Breast epithelium (tissue), 4 donors: ENCODE measurements at places on chromosomes 5 and 9.

DNA sequence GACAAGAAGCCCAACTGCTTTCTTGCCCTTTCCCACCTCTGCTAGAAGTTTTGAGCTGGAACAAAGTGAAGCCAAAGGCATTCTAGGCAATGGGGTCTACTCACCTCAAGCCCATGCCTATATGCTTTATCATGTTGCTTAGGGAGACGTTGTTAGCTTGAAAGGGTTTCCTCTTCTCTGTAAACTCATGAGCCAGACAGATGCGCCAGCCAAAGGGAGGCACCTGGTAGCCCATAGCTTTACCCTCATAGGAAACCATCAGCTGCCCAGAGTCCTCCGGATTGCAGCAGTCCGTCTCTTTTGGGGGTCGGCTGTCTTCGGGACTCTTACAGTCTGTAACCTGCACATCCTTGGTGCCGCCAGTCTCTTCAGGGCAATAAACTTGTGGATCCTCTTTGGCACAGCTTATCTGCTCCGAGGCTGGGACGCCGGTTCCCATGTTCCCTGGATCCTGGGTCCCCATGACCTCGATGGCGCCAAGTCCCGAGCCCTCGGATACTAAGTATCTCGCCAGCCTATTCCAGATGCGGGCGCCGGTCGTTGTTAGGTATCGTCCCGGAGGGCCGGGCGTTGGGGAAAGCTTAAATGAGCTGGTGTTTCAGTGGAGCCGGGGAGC is 678 bp downstream of the GBA2 start:
- DNase-seq = no peak

- DNase-seq = no peak
Measured at GRCh38 chr9:124697326-124698200, 73.5 kb downstream of the NR6A1 start.

DNA sequence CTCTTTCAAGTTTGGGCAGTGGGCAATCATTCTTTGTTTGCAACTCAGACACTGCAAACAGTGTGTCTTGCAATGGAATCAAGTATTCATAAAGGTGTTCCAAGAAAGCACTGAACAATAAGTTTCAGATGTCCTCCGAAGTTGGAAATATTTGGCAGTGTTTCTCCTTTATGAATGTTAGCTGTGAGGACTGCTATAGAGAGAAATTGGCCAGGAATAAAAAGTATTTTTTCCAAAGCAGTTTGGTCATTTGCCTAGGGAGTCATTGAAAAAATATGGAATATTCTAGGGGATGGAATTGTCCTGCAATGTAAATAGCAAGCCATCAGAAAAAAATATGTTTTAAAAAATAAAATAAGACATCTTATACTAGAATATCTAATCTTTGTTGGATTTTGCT is 688.6 kb upstream of the SEMA6A start:
- no peak for DNase-seq

DNA sequence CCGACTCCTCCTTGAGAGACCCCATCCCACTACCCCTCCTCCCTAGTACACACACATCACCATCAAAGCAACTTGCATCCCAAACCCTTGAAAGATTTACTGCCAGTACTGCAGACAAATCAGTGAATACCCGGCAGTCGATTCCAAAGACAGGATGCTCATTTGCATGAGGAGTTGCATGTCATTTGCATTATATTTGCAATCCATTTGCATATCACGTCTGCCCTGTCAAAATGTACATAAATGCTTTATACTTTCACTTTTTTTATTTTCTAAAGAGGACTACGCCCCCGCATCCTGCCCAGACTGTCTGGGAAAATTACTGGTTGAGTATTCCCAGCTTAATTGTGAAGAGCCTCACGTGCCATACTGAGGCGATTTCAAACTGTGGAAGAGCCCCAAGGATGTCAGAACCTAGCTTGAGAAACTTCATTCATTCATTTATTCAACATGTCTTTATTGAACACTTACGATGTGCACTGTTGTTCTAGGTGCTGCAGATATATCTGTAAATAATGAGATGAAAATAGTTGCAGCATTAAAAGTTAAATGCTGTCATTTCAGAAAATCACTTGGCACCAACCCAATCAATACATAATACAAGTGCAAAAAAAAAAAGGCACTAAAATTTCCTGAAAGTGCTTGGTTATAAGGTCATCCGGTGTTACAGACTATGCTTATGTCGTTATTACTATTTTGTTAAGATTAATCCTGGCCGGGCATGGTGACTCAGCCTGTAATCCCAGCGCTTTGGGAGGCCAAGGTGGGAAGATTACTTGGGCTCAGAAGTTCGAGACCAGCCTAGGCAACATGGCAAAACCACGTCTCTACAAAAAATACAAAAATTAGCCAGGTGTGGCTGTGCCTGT is 17.2 kb upstream of the SIL1 start:
- no peak for DNase-seq

GRCh38 chr9:5586391-5586802 is 42.5 kb upstream of the RIC1 start:
- DNase-seq = no peak

DNA sequence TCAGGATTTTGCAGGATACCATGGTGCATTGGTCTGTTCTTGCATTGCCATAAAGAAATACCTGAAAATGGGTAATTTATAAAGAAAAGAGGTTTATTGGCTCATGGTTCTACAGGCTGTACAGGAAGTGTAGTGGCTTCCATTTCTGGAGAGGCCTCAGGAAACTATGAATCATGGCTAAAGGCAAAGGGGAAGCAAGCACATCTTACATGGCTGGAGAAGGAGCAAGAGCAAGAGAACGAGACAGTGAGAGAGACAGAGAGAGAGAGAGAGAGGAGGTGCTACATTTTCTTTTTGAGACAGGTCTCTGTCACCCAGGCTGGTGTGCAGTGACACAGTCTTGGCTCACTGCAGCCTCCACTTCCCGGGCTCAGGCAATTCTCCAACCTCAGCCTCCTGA is 43.9 kb downstream of the P4HA2 start:
- DNase-seq = no peak

DNA sequence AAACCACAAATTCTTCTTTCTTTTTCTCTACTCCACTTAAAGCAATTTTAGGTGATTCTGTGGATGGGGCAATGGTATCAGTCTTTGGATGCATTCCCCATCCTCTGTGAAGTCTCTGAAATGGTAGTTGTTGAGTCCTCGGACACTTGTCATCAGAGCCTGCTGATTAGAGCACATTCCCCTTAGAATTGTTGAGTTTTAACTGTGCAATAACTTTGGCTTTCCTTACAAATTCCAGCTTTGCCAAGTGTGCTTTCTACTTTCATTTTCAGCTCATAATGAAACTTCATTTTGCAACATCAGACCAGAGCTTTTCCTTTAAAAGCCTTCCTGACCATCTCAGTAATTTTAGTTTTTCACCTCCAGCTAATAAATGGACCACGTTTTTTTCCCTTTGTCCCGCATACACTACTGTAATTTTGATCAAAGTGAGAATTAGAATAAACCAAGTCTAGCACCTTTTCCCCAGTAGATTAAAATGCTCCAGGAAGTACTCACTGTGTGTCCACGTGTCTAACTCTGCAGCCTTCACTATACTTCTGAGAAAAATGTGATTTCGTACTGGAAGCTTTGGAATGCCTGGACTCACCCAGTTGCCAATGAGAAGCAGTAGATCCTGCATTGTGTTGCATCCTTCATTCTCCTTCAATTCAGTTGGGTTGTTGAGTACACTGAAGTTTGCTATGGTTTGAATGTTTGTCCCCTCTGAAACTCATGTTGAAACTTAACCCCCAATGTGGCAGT is 135.6 kb downstream of the NTRK2 start:
- no peak for DNase-seq
